ENCODE measurements at places on chromosomes 1 and 21.

DNA sequence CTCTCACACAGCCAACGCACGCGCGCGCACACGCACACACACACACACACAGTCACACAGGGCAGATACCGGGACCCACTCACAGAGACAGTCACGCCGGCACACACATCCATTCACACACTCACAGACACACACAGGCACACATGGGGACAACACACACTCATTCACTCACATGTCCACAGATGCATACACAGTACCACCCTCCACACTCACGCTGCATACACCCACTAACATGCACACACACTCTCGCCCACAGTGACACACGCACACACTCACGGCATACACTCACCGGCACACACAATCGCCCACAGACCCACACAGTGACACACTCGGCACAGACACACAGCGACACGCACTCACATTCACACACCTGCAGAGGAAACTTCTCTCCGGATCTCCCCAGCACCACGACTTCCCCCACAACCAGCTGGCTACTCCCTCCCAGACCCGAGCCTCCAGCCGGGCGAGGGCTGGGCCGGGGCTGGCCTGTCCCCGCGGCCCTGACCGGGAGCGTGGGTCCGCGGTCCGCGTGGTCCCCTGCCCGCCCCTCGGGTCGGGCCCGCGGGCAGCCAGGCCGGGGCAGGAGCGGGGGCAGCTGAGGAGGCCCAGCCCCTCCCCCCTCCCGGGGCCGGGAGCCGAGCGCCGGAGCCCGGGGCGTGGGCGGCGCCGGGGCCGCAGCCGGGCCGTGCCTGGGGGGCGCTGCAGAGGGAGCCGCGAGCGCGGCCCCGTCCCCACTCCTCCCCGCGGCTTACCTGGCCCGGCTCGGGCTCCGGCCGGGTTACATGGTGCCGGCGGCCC is 552 bp downstream of the DLGAP3 start:
- DNase-seq = peak; percentile 24

DNA sequence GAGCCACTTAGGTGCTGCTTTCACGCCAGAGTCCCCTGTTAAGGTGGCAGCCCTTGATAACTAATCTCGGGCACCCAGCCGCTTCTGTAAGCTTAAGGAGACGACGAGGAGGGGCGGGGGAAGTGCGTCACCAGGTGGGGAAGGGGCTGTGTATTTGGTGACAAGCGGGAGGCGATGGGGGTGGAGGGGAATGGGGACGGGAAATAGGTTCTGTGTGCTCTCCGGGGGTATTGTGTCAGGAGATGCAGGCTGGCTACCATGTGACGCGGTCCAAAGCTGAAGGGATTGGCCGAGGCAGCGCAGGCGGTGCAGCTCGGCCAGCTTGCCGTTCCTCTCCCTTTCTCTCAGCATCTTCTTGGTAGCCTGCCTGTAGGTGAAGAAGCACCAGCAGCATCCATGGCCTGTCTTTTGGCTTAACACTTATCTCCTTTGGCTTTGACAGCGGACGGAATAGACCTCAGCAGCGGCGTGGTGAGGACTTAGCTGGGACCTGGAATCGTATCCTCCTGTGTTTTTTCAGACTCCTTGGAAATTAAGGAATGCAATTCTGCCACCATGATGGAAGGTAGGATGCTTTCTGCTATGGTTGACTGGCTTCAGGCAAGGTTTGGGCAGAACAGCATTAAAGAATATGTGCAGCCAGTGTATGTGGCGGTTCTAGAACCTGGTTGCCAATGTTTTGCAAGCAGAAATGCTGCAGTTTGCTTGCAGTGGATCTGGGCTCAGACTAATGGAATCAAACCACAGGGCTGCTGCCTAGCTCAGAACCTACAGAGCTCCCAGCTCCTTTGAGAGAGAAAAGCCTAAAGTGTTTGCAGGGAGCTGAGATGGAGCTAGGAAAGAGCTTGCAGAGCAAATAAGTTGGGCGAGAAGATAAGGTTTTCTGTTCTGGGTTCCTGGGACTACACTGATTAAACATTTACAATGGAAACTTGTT is at the start of gene SGIP1:
TSS of gene SGIP1 (plus strand) at position 350 of the 937 bp plus-strand sequence. CDS start at position 556, 206 bp downstream.
- DNase-seq = no peak

DNA sequence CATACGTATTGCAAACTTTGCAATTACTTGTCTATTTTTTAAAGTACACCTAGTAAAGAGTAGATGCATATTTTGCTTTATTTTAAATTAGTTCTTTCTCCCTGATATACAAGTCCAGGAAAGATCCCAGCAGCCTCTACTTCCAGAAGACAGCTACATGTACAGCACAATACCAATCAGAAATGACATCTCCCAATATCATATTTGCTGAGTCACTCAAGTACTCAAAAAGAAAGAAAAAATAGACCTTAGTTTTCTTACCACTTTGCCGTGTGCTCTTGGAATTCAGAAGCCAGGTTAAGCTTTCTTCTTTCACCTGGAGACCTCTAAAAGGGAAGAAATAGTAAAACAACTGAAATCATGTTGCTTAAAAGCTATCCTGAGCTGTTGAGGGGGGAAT is 412.6 kb upstream of the RUNX1 start:
- no peak for DNase-seq

- peak; percentile 34 for DNase-seq
These were observed 32.8 kb upstream of the BACH1 start for GRCh38 chr21:29265690-29266479.

DNA sequence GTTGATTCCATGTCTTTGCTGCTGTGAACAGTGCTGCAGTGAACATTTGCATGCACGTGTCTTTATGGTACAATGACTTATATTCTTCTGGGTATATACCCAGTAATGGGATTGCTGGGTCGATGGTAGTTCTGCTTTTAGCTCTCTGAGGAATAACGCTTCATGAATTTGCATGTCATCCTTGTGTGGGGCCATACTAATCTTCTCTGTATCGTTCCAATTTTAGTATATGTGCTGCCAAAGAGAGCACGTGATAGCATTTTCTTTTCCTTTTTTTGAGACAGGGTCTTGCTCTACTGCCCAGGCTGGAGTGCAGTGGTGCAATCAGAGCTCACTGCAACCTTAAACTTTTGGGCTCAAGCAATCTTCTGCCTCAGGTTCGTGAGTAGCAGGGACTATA is 24.9 kb upstream of the MAP1LC3C start:
- no peak for DNase-seq

- DNase-seq = peak; percentile 8
These were observed 117.5 kb upstream of the HOOK1 start for GRCh38 chr1:59697150-59697800.

All from activated CD4-positive, alpha-beta T cell treated with anti-CD3 and anti-CD28 coated beads for 4 hours (primary cell).